ENCODE measurements at places on chromosomes 5 and 9.

DNA sequence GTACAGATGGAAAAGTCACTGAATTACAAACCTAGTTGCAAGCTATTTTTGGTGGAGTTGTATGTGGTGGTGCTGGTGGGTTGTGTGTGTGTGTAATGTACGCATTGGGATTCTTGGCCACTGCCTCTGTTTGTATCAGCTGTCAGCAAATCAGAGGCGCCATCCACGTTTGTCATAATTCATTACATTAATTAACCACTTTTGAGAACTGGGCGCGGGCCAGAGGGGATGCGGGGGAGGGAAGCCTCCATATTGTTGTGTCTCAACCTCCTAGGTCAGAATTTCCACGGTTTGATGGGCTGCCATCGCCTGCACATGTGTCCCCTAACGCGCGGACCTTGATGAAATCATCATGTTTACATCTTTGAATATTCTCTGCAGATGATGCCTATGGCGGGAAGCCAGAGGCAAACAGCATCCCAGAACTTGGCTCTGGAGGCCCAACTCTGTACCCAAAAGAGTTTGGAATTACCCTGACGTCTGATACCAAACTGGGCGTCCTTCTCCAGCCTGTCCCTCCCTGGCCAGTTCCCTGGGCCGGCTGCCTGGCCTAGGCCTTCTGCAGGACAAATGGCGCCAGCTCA, 54.9 kb downstream of the FGF18 start:
- no peak for DNase-seq

DNA sequence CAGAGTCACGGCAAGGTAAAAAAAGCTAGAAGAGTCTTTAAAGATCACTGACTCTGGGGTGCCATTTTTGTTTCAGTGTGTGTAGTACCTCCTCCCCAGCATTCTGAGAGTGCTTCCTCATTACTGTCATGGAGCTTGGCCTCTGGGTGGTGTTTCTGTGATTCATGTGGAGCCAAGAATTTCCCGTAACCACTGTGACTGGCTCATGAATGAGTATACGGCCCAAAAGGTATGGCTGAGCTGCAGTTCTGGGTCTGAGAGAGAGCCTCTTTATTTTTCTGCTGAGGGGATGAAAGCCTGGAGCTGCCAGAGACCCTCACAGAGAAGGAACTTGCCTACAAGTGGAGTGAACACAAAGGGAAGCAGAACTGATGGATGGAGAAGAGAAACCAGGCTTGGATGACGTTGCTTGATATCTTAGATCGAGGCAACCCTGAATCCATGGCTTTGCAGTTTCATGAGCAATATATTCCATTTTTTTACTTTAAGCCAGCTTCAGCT, 85.6 kb downstream of the PTTG1 start:
- DNase-seq: no peak

- DNase-seq: no peak
Measured at GRCh38 chr9:93613174-93613573, 36.8 kb downstream of the PHF2 start.

- no peak for DNase-seq
Measured at GRCh38 chr5:2251751-2252150, 369.0 kb upstream of the IRX4 start.

DNA sequence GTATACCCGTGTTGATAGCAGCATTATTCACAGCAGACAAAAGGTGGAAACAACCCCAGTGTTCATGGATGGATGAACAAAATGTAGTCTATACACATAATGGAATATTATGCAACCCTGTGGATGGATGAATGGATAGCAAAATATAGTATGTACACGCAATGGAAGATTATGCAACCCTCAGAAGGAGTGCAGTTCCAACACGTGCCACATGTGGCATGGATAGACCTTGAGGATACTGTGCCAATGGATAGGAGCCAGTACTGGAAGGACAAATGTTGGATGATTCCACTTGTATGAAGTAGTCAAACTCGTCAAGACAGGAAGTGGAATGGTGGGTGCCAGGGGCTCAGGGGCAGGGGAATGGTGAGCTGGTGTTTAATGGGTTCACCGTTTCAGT, 44.9 kb downstream of the PLEKHG4B start:
- no peak for DNase-seq

GRCh38 chr9:5553211-5553610, 42.9 kb downstream of the PDCD1LG2 start:
- DNase-seq: peak; percentile 30

DNA sequence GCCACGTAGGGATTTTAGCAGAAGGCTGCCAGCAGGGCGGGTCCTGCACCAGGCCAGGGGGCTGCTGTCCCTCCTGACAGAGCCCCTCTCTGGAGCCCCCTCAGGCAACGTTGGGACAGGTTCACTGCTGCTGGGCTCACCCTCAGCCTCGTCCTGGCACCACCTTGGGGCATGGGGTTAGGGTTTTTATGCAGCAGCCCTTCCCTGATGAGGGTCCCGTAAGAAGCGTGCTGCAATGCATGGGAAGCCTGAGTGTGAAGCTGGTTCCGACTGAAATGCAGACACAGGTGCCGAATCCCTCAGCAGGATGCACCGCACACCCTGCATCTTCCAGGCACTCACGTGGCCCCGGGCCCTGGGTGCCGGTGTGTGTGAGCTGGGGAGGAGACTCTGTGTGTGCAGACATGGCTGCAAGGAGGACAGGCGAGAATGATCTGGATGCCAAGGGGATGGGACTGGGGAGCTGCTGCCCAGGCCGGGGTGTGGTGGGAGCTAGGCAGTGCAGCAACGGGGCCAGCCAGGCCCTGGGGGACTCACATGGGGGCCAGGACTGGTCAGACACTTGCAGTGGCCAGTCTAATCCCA, 27.1 kb downstream of the ZDHHC11B start:
- DNase-seq: peak; percentile 52

DNA sequence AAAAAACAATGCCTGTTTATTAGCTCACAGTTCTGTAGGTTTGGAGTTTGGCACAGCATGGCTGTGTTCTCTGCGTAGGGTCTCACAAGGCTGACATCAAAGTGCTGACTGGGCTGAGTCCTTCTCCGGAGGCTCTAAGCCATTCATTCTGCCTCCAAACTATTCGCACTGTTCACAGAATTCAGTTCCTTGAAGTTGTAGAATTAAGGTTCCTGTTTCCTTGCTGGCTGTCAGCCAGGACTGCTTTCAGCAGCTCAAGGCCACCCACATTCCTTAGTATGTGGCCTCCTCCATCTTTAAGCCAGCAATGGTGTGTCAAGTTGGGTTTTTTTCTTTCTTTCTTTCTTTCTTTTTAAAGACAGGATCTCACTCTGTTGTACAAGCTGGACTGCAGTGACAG, 161.9 kb downstream of the CDH6 start:
- no peak for DNase-seq

DNA sequence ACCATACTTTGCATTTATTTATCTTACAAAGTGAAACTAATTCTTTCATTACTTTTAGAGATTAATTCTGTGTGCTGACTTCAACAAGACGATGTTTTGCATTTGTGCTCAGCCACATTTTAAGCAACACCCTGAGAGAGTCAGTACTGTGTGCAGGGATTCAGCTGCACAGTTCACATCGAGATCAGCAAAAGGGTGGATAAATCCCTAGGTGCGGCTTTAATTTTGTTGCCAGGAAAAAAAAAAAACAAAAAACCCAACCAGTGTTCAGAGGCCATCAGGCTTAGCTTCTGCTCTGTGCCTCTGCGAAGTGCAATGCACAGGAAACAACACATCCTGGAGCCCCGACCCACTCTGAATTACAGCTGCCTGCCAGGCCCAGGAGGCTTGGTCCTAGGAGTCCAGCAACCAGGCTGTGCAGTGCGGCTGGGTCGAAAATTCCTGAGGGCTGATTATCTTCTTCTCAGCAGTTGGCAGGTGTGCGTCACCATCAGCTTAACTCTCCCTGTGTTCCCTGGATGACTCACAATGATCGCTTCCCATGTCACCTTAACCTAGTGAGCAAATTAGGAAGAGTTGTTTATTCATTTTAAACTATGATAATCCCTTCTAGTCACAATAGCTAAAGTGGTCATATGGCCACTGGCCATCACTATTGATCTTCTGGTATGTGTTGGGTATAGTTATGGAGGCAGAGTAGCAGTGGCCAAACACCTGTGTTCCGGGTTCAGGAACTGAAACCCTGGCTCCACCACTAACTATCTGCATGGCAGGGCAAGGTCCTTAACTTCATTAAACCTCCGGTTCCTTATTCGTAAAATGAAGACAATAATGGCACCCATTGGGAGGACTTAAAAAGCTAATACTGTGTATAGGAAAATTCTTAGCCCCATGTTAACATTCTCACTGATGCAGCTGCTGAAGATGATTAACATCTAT, 31.2 kb upstream of the NDUFB6 start:
- DNase-seq: peak; percentile 48

GRCh38 chr9:126558051-126558665, 55.6 kb upstream of the LMX1B start:
- DNase-seq: peak; percentile 92

DNA sequence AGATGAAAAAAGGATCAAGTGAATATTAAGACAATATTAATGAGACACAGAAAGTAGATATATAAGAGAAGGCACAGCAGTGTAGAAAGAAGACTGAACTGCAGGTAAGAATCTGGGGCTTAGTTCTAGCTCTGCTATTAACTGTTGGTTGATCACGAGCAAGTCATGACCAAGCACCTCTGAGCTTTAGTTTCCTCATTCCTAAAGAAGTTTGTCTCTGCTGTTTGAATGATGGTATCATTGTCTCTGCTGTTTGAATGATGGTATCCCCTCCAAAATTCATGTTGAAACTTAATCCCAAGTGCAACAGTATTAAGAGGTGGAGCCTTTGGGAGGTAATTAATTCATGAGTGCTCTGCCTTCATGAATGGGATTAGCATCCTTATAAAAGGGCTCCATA, 2.5 kb upstream of the NME5 start:
- DNase-seq: no peak

DNA sequence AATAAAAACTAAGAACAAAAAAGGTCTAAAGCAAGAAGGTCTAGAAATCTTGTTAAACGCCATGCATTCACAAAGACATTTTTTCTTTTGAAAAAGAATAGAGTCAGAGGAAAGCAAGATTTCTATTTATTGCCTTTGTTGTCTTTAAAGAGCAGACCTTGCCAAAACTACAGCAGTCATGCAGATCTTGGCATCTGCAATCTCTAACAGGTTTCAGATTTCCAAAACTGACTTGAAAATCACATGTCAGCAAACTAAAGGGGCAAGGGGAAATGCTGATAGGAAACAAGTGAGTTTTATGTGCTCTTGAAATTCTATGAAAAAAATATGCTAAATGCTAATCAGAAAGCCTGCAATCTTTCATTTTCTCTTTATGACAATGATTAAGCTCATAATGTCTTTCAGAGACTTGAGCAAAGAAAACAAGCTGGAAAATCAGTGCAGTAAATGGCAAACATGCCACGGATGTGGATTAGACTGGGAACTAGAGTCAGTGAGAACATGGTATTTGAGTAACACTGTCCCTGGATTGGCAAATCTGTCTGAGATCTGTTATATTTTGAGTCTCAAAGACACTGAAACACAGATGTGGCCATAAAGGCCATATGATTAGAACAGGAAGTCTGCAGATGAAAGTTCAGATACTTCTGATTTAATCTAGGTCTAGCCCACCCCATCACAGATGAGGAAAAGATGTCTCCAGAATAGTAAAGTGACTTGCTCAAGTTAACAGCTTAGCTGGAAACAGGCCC, 361.4 kb upstream of the RPS23 start:
- peak; percentile 52 for DNase-seq

DNA sequence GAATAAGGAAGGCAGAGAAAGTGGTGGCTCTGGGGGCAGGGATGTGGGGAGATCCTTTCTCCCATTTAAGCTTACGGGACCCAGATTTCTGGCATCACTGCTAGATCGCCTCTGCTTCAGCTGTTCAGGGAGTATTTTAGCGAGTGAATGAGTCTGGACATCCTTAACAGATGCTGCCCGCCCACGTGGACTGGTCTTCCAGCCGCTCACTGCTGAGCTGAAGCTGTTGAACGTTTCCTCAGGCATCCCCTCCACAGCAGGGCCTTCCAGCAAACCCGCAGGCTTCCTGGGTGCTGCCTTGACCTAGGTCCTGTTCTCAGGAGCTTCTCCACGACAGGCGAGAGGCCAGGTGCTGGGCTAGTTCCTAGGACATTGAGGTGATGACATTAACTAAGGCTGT, 144.4 kb upstream of the EFNA5 start:
- no peak for DNase-seq

- peak; percentile 3 for DNase-seq
Measured at GRCh38 chr9:76296561-76297310, 97.5 kb downstream of the RFK start.

DNA sequence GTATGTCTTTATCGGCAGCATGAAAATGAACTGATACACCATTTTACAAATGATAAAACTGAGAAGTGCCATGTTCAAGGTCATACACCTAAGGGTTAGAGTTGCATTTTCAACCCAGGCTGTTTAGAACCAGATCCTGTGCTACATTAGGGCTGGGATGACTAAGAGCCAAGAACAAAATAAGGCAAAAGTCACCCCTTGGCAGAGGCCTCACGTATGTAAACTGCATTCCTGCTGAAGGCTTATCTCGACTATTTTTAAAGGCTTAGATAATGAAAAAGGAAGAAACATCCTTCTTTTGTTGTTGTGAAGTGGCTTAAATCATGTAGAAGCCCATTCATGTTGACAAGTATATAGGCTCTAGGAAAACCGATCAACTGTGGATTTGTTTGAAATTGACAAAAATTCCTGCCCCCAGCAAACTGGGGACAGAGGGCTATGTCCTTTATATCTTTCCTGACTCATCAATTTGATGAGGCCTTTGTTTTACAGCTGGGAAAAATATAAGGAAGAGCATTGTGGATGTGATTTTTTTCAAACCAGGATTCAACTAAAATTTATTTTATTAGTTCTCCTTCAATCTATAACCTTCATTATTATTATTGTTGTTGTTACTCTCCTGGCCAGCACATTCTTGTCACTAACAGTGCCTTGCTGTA, 196.5 kb downstream of the SNX18 start:
- peak; percentile 39 for DNase-seq

DNA sequence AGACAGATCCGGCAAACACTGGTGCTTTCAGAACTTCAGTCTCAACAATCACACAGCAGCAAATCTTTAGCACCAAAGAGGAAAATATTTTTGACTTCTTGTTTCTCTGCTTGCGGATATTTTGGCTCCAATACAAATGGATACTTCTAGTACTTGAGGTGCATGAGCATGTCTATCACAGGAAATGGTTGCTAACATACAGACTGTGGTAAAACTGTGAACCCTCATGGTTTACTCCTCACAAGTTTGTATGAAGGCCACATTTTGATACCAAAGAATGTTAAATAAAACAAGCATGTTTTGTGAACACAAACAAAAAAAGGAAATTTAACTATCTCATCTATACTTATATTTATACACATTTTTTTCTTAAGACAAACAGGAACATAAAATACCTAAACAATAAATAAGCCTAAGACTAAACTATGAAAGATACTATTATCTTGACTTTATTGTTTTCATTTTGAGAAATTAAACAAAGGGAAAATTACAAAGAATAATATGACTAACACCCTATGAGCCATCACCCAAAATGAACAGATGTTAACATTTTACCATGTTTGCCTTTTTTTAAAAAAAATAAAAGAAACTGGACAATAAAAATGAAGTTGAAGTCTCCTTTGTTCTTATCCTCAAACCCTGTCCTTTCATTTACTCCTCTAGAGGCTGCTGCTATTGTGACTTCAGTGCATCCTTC, 135.0 kb upstream of the LHFPL2 start:
- DNase-seq: no peak

- no peak for DNase-seq
Measured at GRCh38 chr5:62130107-62130506, 175.9 kb upstream of the KIF2A start.

- no peak for DNase-seq
Measured at GRCh38 chr5:107486489-107486888, 184.2 kb downstream of the EFNA5 start.
